ENCODE measurements at places on chromosomes 1 and 21. TPM values are rescaled to one million over a fixed set of nuclear protein-coding genes. Genes with fewer than 3 reads are reported as not detected.

OR2L8 gene
- total RNA-seq: not detected

IL10 gene
- total RNA-seq: not detected

OR10Z1 gene
- total RNA-seq: not detected

OR2L3 gene
- total RNA-seq: not detected

PRRC2C gene
- total RNA-seq: 45.4 TPM
